LoVo (cell line): ENCODE measurements at places on chromosomes 2 and 18.

- no peak for DNase-seq
Measured at GRCh38 chr2:220703279-220703678, 868.8 kb downstream of the EPHA4 start.

DNA sequence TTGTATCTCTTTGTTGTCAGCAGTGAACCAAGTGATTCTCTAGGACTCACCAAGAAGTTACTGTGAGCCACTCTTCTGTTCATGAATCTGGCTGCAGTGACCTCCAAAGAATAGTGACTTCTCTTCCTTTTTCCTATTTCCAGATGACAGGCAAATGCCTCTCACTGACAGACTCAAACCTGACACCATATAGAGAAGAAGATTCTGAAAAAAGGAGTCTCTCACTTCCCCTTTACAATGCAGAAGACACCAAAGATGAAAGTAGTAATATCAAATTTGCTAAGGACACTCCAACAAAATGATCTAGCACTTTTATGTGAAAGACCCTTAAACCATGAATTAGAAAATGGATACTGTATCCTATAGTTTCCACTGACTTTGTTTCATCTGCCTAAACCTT, 44.4 kb upstream of the SETBP1 start:
- DNase-seq: no peak

DNA sequence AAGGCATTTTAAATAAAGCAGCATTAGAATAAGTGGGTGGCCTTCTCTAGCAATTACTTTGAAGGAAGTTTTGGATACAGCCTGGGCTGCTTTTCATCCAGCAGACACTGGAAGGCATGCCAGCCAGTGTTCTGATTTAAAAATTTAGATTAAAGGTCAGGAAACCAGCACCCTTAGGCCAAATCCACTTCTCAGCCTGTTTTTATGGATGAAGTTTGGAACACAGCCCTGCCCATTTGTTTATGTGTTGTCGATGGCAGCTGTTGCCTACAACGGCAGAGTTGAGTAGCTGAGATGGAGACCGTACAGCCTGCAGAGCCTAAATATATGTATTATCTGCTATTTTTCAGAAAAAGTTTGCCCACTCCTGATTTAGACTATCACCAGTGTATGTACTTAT, 313.6 kb upstream of the ACVR2A start:
- no peak for DNase-seq

GRCh38 chr2:26723991-26724750, 31.6 kb downstream of the KCNK3 start:
- peak; percentile 47 for DNase-seq

GRCh38 chr2:12577567-12578253, 139.0 kb upstream of the TRIB2 start:
- no peak for DNase-seq

GRCh38 chr2:121297217-121297830, 12.3 kb upstream of the TFCP2L1 start:
- DNase-seq: peak; percentile 22

DNA sequence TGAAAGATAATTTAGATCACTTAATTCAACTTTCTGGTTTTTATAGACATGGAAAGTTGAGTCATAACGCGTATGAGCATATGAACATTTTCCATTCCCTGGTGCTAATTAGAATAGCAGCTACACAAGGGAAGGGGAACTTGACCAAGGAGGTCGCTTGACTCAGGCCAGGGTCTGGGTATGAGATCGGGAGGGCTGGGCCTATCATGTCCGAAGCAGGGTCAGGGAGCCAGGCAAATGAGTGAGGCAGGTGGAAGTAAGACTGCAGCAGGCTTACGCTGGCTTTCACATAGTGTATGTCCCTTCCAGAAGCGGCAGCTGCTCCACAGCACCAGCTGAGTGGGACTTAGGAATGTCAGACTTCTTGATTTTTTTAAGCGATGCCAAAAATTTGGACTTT, 14.7 kb downstream of the RALB start:
- no peak for DNase-seq

DNA sequence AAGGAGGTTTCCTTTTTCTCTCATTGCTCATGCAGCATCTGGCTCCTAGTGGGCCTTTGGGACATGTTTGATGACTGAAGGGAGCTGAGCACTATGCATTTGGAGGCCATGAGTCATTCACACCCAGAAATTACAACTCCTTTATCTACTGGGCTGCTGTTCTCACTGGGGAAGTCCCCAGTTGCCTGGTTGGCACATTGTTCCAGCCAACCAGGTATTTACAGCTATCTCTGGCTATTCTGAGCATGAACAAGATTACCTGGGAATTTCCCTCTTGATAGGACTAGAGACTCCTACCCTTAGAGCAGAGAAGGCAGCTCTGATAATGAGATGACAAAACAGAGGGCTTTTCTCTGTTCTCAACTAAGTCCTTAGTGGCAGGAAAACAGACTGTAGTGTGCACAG, 206.5 kb downstream of the SETBP1 start:
- DNase-seq: no peak

DNA sequence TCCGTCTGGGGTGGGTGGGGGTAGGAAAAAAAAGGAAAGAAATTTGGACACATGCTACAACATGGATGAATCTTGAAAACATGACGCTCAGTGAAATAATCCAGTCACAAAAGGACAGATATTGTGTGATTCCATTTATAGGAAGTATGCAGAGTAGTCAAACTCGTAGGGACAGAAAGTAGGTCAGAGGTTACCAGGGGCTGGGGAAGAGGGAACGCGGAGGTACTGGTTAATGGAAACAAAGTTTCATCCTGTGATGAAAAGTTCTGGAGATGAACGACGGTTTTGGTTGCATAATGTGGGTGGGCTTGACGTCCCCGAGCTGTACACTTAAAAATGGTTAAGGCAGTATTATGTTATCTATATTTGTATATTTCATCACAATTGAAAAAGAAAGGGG, 4.5 kb upstream of the SFTPB start:
- no peak for DNase-seq
